Iris pigment epithelial cell (primary cell): ENCODE measurements at places on chromosomes 12 and 14.

DNA sequence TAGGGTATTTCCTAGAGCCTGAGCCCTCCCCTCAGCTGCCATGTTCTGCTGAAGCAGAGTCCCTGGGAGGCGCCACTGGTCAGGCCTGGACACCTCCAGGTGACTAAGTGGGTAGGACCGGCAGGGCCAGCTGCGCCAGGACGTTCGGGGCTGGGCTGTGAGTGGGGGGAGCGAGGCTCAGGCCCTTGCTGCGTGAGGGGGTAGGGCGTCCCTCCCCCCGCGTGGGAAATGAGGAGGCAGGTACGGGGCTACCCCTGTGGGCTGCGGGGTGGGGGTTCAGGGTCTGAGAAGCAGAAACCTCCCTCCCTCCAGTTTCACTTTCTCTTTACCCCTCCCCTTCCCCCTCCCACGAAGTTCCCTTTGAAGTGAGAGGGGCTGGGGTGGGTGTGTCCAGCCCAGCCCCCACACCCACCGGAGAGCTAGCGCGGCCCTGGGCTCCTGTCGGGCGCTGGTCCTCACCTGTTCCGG, 22.1 kb upstream of the KIF26A start:
- no peak for DNase-seq

DNA sequence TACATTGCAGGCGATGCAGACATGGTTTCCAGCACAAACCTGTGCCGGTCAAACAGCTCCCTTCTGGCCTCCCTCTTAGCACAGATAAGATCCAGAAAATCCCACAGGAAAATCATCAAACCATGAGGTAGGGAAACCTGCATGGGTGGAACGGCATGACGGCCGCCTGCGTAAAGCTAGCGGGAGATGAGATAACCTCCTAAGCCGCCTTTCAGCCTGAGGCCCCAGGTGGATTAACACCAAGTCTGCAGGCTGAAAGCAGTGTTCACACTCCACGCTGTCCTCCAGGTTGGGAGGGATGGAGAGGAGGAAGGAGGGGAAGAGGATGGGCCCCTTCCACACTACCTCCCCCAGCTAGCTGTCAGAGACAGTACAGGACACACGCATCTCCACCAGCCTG, 63.8 kb downstream of the TSPAN11 start:
- DNase-seq, result no peak

DNA sequence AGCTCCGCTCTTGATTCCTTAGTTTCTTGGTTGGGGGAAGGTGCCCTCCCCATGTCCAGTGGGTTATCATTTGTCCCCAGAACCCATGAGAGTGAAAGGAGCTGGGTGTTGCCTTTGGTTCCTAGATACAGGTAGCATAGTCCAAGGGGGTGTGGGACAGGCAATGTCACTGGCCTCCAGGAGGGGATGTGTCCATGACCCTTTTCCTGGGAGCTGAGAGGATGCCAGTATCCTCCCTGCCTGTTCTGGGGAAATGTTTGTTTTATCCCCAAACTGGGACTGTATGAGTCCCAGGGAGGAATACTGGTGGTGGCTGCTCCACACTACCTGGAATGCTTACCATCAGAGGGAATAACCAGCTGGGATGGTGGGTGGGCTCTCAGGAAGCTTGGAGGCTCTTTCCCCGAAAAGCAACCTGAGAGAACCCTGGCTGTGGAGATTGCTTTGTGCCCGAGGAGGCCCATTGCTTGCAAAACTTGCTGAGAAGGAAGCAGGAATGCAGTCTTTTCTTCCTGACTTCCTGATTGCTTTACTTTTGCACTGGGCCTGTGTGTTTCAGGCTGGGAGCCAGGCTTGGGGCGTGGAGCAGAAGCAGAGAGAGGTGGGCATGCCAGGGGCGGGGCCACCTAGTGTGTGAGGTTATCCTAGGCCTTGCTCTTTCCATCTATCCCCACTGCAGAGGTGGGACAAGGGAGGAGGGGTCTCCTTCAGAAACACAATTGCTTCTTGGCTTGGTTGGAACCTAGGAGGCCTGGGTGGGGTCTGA, 715 bp upstream of the SLC10A1 start:
- DNase-seq, result no peak

DNA sequence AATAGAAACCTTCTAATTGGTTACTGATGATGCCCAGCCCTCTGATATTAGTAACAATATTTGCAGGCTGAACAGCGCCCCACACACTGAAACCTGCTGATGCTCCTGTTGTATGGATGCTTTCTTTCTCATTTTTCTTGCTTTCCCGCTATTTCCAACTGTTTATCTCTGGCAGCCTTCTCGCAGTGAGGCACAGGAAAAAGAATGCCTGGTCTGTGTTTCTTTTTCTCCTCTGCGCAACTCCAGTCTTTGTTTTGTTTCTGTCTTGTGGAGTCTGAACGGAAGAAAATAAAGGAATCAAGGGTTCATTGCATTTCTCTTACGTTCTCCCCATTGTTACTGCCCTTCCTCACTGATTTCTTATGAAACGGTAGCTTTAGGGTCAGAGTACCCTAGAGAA, 451.2 kb downstream of the EGLN3 start:
- peak; percentile 12 for DNase-seq

DNA sequence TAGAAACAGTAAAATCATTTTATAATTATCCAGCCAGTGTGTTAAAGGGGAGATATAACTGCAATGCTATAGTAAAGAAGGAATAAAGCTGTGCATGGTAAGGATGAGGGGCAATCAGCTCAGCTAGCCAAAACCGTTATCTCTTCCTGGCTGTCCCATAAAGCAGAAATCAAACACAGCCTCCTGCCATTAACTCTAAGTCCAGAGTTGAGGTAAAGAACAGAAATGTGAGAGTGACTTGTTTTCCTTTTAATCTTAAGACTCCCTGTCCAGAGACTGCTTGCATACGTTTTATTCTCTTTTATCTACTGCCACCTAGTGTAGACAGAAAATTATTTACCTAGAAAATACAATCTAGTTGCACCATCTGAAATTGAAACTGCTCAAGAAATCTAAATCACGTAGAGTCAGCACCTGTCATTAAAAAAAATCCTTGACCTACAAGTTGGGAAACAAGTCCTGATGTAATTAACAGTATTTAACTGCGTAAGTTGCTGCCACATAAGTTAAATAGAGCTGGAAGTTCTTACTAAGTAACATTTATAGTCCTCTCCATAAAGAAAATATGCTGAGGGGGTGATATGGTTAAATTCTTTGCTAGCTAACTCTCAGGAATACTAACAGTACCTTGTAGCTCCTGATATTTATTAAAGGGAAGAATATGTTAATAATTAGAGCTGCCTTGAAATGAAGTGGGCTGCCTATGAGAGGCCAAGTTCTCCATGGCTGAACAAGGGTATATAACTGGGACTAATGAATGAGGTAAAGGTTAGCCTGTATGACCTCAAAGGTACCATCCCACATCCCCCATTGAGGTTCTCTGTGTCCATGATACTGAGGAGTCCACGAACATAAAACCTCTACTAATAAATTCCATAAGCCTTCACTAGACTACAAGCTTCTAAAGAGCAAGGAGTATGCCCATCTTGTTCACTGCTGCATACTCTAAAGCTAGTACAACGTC, 62.7 kb downstream of the GALNT4 start:
- DNase-seq, result peak; percentile 84

- DNase-seq, result no peak
These were observed 40.9 kb downstream of the PDE6H start for GRCh38 chr12:15013634-15014179.

DNA sequence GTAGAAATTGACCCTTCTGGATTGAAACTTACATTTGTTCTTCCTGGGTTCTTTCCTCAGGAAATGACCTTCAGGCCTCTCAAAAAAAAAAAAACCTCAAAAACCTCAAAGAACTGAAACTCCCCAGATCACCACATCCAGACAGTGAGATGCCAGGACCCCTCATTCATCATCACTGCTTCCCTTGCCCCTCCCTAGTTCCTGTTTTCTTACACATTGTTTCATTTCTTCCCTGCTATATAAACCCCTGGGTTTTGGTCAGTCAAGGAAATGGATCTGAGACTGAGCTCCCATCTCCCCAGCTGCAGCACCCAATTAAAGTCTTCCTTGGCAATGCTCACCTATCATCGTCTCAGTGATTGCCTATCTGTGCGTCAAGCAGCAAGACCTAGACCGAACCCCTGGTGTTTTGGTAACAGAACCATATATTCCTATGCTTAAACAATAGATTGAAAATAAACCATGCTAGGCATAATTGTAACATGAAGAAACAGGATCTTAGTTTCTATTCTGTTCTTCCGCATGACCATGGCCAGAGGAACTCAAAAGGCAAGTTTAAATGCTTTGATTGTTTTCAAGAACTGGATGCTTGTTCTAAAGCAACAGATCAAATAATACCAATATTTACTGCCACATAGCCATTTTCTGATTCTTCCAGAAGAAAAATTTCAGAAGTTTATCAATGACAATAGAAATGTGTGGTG, 108.0 kb upstream of the MAX start:
- DNase-seq, result peak; percentile 65

DNA sequence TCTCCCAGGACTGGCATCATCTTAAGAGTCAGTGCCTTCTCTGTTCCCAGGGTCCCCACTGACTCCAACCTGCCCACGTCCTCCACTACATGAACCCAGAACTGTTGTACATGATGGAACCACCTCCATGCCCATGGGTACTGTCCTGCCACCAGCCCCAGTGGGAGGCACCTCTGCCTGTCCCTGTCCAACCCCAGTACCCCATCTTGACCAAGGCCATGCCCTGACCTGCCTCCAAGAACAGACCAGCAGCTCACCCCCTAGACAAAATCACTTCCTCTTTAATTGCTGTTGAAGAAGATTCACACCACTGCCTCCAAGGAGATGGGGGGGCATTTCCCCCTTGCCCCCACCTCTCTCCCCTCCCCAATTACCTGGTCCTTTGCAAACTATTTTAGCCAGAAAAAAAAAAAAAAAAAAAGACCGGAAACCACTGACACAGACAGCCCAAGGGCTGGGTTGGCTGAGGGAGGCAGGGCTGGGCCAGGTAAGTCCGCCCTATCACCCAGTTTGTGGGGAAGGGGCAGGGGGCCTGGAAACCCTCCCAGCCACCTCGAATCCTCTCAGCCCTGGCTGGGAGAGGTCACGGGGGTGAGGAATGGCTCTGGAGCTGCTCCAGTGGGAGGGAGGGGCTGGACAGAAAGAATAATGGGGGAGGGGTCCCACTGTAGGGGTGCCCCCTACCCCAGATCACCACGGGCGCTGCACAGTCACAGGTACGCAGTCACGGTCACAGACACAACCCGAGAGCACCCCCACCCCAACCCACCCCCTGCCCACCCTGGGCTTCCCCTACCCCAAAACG, 13.4 kb downstream of the AGAP2 start:
- DNase-seq, result no peak

- DNase-seq, result no peak
These were observed 61.2 kb upstream of the DYNC1H1 start for GRCh38 chr14:101903111-101903561.

- DNase-seq, result peak; percentile 23
These were observed 23.3 kb downstream of the SNRPF start for GRCh38 chr12:95882080-95882479.

GRCh38 chr12:1768615-1769014, 51.8 kb upstream of the LRTM2 start:
- no peak for DNase-seq

GRCh38 chr14:49879646-49880204, 13.2 kb upstream of the ARF6 start:
- DNase-seq, result peak; percentile 68

- DNase-seq, result peak; percentile 59
These were observed 750.5 kb upstream of the TMEM132C start for GRCh38 chr12:127516467-127516866.

GRCh38 chr12:66453844-66454243, 151.6 kb downstream of the HELB start:
- peak; percentile 28 for DNase-seq

DNA sequence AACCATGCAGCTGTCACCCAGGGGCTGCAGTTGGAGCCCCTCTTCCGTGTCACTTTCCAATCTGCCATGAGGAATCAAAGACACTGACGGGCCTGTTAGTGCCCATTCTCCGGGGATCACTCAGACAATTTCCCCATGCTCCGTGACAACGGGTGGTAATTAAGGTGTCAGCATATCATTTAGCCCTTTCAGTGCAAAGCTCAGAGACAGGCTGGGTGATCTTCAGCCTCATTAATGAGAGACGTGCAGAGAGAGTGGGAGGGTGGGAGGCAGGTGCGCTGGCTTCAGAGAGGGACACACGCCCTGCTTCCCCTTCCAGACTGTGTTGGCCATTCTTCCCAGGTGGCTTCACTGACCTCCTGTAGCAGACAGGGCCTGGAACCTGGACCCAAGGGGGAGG, 58.7 kb downstream of the MVK start:
- DNase-seq, result no peak

GRCh38 chr12:50753232-50753769, 10.6 kb upstream of the ATF1 start:
- DNase-seq, result no peak

GRCh38 chr12:106712768-106713167, 61.7 kb upstream of the RIC8B start:
- no peak for DNase-seq

DNA sequence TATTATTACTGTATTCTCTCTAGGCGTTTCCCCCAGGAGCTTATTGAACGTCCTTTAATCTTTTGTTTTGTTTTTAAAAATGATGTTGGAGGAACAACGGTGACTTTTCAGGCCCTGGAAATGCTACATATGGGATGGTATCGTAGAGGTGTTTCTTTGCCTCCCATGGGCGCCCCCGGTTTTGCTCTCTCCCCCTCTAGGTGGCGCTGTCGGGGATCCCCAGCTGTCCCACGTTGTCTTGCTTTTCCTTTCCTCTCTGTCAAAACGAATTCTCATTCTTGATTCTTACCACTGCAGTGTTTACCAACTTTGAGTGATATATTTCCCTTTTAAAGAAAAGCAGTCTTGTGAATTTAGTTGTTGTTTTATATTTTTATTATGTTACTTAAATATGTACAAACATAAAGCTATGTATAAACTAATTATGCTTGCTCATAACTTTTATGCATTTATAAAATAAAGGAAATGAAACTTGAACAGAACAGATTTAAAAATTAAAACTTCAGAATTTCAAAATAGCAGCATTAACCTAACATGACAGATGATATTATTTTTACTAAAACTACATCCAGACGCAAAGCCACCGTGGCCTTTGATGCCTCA, 171.9 kb downstream of the RGS6 start:
- DNase-seq, result no peak

DNA sequence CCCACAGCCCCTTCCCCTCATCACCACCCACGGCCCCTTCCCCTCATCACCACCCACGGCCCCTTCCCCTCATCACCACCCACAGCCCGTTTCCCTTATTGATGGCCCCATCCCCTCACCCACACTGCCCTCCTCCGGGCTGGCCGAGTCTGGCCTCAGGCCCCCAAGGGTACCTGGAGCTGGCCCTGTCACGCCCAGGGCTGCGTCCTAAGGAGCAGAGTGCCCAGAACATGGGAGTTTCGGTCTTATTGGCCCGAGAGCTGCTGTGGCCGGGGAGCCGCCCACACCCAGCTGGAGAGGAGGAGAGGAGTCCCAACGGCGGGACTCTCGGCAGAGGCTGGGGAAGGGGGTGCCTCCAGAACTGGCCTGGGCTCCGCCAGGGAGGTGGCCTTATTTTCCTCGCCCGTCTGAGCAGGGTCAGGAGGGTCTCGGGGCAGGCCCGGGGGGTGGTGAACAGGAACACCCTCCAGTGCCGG, 182.3 kb downstream of the KIF26A start:
- DNase-seq, result no peak

- DNase-seq, result peak; percentile 40
These were observed 118.2 kb upstream of the TMCC3 start for GRCh38 chr12:94768398-94769046.

GRCh38 chr12:52081263-52081733, 1.8 kb downstream of the SMIM41 start:
- no peak for DNase-seq

GRCh38 chr14:105011312-105011990, 9.4 kb downstream of the CDCA4 start:
- DNase-seq, result no peak

- no peak for DNase-seq
These were observed 209.3 kb downstream of the TMEM132C start for GRCh38 chr12:128476266-128476665.

- DNase-seq, result peak; percentile 85
These were observed 117.6 kb upstream of the RASSF8 start for GRCh38 chr12:25840678-25841465.
